ENCODE measurements at places on chromosomes 4 and X.

GRCh38 chr4:151325111-151325948 is at the start of gene SH3D19:
Gene SH3D19 (minus strand): TSS chr4:151325605. CDS start chr4:151325352, 253 bp downstream.
- DNase-seq = no peak

- DNase-seq = no peak
Observed at GRCh38 chr4:166987026-166987425, 247.3 kb downstream of the SPOCK3 start.

DNA sequence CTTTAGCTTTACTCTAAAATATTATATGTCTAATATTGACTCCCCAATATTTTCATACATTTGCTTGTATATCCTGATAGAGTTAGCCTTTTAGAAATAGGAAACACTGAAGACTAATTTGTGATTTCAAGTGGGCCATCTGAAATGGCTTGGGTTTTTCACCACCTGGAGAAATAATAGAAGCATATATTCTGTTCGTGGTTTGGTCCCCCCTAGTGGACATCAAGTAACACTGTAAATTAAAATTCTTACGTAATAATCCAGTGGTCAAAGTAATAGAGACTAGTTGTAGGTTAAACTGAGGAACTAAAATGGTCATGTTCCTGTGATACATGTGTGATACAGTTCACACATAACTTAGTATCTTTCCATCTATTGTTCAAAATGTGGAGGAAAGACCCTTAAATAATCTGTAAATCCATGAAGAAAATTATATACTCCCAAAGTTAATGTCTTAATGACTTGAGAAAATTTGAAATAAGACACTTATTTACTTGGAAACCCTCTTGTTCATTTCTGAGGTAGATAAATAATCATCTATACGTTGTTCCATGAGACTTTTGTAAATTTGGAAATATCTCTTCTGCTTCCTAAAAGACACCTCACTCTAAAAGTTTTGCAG is 79.8 kb upstream of the SMARCAD1 start:
- no peak for DNase-seq

DNA sequence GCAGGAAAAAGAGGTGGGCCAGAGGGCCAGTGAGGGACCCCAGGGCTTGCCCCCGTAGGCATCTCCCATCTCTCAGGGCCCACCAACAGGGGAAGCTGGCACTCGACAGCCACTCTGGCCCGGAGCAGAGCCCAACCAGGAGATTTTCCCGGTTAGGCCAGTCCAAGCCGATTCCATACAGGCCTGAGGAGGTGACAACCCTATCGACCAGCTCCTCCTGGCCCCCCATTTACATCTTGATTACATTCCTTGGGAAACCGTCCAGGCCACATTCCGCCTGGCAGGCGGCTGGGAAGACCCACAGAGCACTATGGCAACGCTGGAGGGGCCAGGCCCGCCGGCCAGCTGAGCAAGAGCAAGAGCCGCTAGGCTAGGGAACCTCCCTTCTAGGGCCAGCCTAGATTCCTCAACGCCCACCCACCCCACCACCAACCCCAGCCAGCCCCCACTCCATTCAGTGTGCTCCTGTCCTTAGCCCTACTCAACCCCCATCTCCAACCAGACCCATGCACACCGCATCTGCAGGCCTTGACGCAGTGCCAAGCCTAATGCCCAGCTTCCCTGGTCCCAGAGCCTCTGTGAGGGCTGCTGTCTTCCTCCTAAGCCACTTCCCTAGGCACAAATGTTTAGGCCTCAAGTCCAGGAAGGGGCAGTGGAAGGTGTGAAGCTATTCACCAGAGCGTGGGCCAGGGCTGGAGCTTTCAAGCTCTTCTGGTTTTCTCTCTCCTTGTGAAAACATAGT is 161.2 kb downstream of the EFNB1 start:
- no peak for DNase-seq

- DNase-seq = no peak
Observed at GRCh38 chrX:66717926-66718325, 79.0 kb upstream of the EDA2R start.

DNA sequence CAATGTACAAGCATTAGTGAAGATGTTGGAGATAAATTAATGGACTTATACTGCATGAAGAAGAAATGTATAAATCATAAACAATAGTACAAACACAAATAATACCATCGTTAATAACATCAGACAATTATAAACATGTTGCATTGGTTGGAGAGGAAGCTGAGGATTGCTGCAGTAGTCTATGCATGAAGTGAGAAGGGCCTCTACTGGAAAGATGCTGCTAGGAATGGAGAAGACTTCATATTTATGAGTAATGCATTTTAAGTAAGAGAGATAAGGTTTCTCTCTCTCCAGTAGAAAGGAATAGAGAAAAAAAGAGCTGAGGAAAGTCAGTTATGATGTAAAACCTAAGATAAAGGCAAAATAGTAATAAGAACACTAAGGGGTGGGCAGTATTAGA is 247.8 kb downstream of the GRID2 start:
- no peak for DNase-seq

DNA sequence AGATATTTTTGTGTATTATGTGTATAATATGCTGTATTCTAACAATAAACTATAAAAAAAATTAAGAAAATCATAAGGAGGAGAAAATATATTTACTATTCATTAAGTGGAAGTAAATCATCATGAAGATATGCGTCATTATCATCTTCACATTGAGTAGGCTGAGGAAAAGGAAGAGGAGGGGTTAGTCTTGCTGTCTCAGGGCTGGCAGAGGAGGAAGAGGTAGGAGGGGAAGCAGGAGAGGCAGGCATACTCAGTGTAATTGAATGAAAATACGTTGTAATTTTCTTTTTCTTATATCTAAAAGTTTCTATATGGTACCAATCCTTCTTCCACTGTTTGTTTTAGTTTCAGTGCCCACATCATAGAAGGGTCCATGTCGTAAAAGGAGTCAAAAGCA is 9.8 kb upstream of the TMEM185A start:
- no peak for DNase-seq

GRCh38 chrX:54950730-54951375 is 30.2 kb downstream of the TRO start:
- DNase-seq = no peak

DNA sequence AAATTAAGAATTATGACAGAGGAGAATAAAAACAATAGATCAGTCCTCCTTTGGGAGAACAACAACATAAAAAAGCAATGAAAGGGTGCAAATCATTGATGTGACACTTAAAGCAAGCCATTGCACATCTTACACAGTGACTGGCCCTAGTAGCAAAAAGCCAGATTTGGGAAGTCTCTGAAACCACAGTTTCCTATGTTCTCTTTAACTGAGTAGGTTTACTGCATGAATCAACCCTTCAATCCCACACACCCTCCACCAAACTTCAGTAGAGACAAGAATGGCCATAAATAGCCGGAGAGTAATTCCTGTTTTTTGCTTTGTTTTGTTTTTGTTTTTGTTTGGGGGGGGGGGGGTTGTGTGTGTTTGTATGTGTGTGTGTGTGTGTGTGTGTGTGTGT is 180.8 kb downstream of the VEGFC start:
- no peak for DNase-seq
